ENCODE measurements at places on chromosomes 2 and 18.

DNA sequence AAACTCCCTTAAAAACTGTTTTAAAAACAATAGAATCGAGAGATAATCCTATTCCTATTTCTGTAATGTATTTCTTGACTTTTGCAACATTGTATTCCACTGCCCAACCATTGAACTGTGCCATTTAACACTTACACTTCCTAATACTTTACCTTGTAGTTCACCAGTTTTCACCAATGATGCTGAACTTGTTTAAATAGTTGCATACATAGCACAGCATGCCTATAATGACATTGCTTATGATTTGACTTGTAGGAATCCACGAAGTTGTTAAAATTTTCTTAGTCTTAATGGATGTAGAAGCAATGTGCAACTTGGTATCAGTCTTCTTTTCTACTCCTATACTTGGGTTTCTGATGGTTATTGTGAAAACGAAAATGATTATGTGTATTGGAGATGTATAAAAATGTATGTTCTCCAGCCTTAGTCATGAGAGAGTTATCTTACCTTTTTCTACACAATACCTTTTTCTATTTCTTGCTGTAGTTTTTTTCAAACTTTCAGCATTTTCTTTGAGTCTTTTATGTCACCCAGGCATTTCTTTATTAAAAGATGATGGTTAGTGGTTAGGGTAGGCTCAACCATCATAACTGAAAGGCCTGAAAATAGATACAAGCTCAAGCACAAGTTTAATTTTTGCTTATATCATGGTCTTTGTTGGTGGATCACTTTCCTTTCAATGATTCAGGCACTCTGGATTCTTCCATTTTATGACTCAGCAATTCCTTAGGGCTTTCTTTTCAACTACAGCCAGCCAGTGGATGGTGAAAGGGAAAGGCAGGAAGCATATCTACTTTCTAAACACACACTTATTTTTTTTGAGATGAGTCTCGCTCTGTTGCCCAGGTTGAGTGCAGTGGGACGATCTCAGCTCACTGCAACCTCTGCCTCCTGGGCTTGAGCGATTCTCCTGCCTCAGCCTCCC, 9.4 kb downstream of the GPD2 start:
- no peaks in the 10 kb centered on the region for H3K4me1 ChIP-seq
- H3K4me3 ChIP-seq: no peak overlapping the region
- H3K27ac ChIP-seq: no peak overlapping the region
- DNase-seq: no peak
- no peaks in the 10 kb centered on the region for H3K36me3 ChIP-seq
- no peaks in the 10 kb centered on the region for H3K27me3 ChIP-seq

DNA sequence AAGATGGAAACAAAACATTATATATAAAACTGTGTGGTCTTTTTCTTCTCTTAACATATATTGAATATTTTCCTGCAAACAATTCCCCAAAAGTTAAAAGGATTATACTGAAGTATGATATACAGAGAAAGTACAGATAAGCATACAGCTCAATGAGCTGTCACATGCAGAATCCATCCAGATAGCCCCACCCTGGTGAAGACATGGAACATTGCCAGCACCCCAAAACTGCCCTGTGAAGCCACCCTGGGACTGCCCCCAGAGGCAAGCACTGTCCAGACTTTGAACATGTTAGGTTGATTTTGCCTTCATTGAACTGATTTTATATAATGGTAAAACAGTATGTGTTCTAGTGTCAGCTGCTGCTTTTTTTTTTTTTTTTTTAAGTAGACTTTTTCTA, 112.3 kb upstream of the IL1R2 start:
- no peaks in the 10 kb centered on the region for H3K4me1 ChIP-seq
- H3K27ac ChIP-seq: no peak overlapping the region
- H3K4me3 ChIP-seq: no peak overlapping the region

GRCh38 chr2:216752855-216753505, 57.6 kb upstream of the IGFBP5 start:
- H3K27ac ChIP-seq: no peak overlapping the region
- no peak overlapping the region for H3K4me3 ChIP-seq
- no peak for DNase-seq

GRCh38 chr2:278927-279320, 9.0 kb downstream of the ALKAL2 start:
- H3K4me3 ChIP-seq: no peak overlapping the region
- H3K27me3 ChIP-seq: no peaks in the 10 kb centered on the region
- no peak overlapping the region for H3K27ac ChIP-seq
- peaks cover 6% of the 10 kb centered on the region for H3K36me3 ChIP-seq
- peaks cover 7% of the 10 kb centered on the region for H3K4me1 ChIP-seq

DNA sequence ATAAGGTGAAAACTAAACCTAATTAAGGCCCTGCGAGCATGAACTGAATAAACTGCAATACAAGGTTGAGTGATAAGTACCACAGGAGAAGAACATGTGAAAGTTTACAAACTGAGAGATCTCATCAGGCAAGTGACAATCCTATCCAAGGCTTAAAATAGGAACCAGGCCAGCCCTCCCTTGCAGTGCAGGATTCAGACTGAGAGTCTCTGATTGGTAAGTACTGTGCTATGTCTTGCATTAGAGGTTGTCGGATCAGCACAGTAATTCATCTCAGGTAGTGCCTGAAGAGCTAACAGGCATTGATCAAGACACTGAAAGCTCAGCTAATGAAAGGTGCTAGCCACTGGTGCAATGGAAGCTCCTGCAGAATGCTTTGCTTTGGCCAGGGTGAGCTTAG, 801.7 kb upstream of the ID2 start:
- no peaks in the 10 kb centered on the region for H3K27me3 ChIP-seq
- no peak overlapping the region for H3K4me3 ChIP-seq
- H3K4me1 ChIP-seq: no peaks in the 10 kb centered on the region
- no peak overlapping the region for H3K27ac ChIP-seq
- no peak for DNase-seq

GRCh38 chr2:189249901-189250300, 70.3 kb upstream of the COL5A2 start:
- H3K4me1 ChIP-seq: no peaks in the 10 kb centered on the region
- no peak overlapping the region for H3K4me3 ChIP-seq
- no peak for DNase-seq
- no peaks in the 10 kb centered on the region for H3K27me3 ChIP-seq

DNA sequence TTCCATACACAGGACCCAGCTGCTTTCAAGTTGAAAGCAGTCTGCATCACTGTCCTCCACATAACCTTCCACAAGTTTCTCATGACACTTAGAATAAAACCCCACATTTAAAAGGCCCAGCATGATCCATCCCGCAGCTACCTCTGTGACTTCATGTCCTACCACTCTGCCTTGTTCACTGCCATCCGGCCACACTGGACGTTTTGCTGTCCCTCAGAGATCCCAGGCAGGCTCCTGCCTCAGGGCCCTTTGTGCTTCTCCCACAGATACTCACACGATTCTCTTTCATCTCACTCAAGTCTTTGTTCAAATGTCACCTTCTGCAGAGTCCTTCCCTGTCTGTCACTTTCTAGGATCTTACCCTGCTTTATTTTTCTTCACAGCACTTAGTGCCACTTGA, 232.9 kb upstream of the BOD1L2 start:
- no peaks in the 10 kb centered on the region for H3K4me1 ChIP-seq
- no peak overlapping the region for H3K4me3 ChIP-seq
- H3K27me3 ChIP-seq: no peaks in the 10 kb centered on the region
- H3K36me3 ChIP-seq: no peaks in the 10 kb centered on the region

DNA sequence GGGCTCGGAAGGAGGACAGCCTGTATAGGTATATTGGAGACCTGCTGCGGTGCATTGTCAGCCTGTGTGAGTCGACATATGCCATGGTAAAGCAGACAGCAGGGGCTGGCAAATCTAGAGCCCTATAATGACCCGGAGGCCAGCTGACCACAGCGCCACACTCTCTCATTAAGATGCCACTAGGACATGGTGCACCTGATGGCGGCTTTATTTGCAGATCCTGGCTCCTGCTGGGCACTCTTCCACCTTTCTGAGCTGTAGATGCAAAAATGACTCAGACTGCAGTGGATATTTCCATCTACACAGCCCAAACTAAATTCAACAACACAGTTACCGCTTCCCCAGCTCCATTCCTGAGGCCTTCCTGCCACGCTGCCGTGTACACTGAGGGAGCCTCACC, 389.9 kb downstream of the TNS1 start:
- no peaks in the 10 kb centered on the region for H3K36me3 ChIP-seq
- H3K27me3 ChIP-seq: no peaks in the 10 kb centered on the region
- peaks cover 2% of the 10 kb centered on the region for H3K4me1 ChIP-seq
- H3K4me3 ChIP-seq: no peak overlapping the region
- H3K27ac ChIP-seq: no peak overlapping the region

GRCh38 chr2:201983174-201983573, 50.5 kb upstream of the FZD7 start:
- no peak overlapping the region for H3K27ac ChIP-seq
- H3K27me3 ChIP-seq: no peaks in the 10 kb centered on the region
- H3K4me1 ChIP-seq: no peaks in the 10 kb centered on the region
- no peak for DNase-seq
- H3K36me3 ChIP-seq: no peaks in the 10 kb centered on the region

- no peak overlapping the region for H3K27ac ChIP-seq
- DNase-seq: no peak
- no peaks in the 10 kb centered on the region for H3K27me3 ChIP-seq
Measured at GRCh38 chr2:78263571-78263970, 741.4 kb upstream of the LRRTM4 start.

DNA sequence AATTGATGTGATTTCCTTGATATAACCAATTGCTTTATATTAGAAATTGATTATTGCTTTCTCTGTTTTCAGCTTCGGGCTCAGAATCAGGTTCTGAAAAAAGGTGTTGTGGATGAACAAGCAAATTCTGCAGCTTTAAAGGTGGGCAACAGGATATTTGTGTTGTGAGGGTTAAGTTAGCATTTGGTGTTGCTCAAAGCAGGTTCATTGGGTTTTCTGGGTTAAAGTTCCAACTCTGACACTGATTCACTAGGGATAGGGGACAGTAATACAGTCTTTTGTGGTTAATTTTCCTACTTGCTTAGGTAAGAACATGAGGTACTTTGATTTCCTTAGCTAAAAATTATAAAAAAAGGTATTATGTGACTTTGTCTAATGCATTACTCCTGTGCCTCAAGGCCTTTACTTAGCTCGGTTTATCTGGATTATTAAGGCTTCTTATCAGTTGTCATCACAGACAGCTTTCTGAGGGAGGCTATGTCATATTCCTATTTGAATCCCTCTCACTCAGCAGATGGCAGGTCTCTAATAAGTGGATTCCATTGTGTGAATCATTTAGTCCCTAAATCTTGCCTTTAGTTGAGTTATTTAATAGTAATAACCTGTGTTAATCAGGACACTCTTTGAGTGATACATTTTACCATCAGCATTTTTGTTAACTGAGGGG, 78.9 kb upstream of the STON1 start:
- H3K27ac ChIP-seq: peak overlapping the region; percentile 81
- no peaks in the 10 kb centered on the region for H3K27me3 ChIP-seq
- peaks cover 5% of the 10 kb centered on the region for H3K36me3 ChIP-seq
- no peak for DNase-seq
- no peak overlapping the region for H3K4me3 ChIP-seq

DNA sequence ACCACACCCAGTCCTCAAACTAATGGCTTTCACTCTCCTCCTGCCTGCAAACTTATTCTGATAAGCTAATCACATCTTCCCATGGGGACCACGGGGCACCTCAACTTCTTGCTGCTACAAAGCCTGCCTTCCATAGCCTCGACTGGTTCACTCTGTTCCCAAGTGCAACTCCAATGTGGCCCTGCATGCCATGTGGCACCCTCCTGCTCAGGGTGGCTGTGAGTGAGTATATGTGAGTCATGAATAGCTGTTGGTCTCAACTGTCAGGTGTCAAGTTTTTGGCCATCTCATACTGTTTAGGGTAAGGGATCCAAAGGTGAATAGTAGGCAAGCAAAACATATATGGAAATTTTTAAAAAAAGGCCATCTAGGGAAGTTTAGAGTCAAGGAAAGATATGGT, 276.1 kb upstream of the DCC start:
- no peak for DNase-seq
- no peak overlapping the region for H3K27ac ChIP-seq
- no peak overlapping the region for H3K4me3 ChIP-seq
- no peaks in the 10 kb centered on the region for H3K4me1 ChIP-seq
- no peaks in the 10 kb centered on the region for H3K36me3 ChIP-seq
- H3K27me3 ChIP-seq: no peaks in the 10 kb centered on the region

DNA sequence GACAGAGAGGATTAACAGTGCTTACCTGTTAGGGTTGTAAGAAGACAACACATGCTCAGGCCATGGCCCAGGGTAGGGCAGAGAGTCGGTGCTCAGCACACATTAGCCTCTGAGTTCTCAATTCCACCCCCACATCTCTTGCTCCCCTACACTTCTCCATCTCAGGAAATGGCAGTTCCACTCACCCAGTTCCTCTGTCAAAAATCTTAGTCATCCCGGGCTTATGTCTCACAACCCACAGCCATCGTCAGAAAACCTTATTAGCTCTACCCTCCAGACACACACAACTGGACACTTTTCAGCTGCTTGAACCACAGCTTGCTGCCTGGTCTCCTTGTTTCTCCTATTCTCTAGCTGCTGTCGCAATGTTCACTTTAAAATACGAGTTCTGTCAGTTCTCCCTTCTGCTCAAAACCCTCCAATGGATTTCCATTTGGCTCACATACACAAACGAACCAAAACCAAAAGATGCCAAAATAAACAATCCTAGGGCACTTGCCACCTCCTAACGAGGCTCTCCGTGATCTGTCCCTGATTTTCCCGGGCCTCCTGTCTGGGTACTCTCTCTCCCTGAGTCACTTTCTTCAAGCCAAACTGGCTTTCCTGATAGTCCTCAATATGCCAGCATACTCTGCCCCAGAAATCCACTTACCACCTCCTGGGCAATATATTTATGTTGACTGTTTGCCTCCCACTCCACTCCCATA, 89.7 kb downstream of the KCTD1 start:
- H3K36me3 ChIP-seq: peaks cover 5% of the 10 kb centered on the region
- no peaks in the 10 kb centered on the region for H3K27me3 ChIP-seq
- DNase-seq: no peak

GRCh38 chr2:100619951-100620350, 57.2 kb downstream of the PDCL3 start:
- no peak overlapping the region for H3K27ac ChIP-seq
- H3K4me1 ChIP-seq: no peaks in the 10 kb centered on the region
- no peak overlapping the region for H3K4me3 ChIP-seq
- no peaks in the 10 kb centered on the region for H3K27me3 ChIP-seq
- H3K36me3 ChIP-seq: no peaks in the 10 kb centered on the region

GRCh38 chr2:9308186-9308955, 101.8 kb downstream of the ASAP2 start:
- no peaks in the 10 kb centered on the region for H3K36me3 ChIP-seq
- no peak overlapping the region for H3K27ac ChIP-seq
- no peak for DNase-seq
- H3K4me1 ChIP-seq: no peaks in the 10 kb centered on the region
- H3K4me3 ChIP-seq: no peak overlapping the region

Data from kidney (tissue), 22 donors.